ENCODE measurements at places on chromosomes 5 and 9. TPM values are rescaled to one million over a fixed set of nuclear protein-coding genes. Genes with fewer than 3 reads are reported as not detected.
A peak's percentile ranks its signal among the peaks of the same experiment; 100 is the strongest.

DNA sequence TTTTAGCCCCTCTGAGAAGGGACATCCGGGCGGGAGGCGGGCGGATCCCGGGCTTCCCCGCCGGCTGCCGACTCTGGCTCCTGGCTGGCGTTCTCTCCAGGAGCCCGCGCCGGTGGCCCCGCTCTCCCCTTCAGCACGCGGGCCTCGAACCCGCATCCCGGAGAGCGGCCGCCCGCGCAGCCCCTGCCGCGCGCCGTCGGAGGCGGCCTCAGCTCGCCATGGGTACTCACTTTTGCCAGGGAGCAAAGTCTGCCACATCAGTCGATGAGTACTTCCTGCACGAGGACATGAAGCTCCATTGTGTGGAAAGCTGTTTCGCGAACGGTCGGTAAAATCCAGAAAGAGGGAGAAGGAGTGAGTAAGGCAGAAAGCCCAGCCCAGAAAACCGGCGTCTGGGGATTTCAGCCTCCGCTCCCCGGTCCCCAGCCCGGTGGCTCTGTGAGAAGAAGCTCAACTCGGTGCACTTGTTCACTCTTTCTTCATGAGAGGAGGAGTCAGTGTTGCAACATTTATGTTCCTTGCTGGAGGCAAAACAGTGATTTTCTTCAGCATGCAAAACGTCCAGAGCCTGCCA, at the start of gene PRLR:
Gene PRLR (minus strand): TSS at position 450 of the 574 bp plus-strand sequence. CDS start 140,867 bp downstream, outside the sequence.
- peak; percentile 2 for DNase-seq

GRCh38 chr9:114899995-114900394, 30.4 kb downstream of the TNFSF8 start:
- no peak for DNase-seq

- DNase-seq, result no peak
These were observed 125.3 kb downstream of the DPYSL3 start for GRCh38 chr5:147384346-147385193.

DNA sequence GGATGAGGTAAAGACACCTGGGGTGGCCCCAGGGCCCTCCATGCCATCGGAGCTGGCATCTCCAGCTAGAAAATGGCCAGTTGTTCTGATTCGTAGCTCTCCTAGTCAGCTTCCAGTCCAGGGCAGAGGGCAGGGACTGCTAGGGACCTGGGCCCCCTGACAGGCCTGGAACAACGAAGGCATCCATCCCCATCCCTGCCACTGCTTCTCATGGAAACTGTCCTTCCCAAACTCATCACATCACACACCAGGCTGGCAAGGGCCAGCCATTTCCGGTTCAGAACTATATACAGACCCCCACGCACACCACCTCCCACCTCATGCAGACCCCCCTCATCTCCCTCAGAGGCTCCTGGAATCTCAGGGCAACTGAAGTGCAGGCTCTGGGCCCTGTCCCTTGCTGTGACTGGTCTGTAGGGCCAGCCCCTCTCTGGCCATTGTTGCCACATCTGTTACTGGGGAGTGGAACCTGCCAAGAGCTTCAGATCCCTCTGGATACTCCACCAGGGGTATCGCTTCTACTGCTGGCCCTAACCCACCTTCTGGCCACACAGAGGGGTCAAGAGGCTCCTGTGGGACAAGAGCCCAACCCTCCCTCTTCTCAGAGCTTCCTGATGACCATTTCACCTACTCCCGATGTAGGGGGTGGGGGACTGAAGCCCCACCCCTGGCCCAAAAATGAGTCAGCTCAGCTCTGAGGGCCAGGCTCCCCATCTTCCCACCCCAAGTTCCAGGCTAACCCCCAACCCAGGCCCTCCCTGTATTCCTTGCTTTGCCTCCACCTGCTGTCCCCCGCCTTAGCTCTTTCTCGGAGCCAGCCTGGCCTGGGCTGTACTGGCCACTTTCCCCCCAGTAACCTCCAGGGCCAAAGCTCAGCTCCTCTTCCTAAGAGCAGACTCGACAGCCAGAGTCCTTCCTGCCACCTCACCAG, 1.2 kb upstream of the MZB1 start:
- DNase-seq, result no peak

- no peak for DNase-seq
These were observed 272.7 kb downstream of the ADAMTSL1 start for GRCh38 chr9:18746631-18747030.

GRCh38 chr9:34898846-34899245, 59.2 kb upstream of the PHF24 start:
- DNase-seq, result no peak

DNA sequence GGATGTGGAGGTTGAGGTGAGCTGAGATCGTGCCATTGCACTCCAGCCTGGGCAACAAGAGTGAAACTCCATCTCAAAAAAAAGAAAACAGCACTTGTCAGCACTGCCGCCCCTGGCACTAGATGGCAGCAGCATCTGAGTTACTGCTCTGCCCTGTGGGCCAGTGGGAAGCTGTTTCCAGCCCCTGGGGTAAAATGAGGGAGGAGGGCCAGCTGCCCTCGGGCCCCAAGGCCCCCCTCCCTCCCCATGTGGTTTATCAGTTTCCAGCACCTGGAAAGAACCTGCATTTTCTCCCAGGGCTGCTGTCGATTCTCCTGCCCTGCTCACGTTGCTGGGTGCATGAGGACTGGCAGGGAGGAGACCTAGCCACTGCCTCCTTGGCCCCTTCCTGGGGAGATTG, 13.2 kb upstream of the CEL start:
- DNase-seq, result peak; percentile 54

DNA sequence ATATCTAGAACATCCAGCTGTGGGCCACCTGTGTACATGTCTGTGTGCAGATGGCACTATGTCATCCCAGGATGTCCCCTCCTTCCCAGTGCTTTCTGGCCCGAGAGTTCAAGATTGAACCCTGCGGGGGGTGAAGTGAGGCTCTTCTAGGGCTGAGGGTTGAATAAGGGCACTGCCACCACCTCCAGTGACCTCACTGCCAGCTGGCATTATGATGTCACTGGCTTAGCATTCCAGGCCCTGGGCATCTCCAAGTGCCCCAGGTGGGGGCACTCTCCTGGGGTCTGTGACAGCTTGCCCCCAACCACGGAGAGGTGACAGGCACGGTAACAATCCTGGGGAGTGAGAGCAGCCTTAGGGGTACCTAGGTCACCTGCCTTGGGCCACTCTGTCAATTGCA, 27.1 kb downstream of the CXXC5 start:
- no peak for DNase-seq

- no peak for DNase-seq
These were observed 91.1 kb downstream of the MYO10 start for GRCh38 chr5:16844952-16845351.

DNA sequence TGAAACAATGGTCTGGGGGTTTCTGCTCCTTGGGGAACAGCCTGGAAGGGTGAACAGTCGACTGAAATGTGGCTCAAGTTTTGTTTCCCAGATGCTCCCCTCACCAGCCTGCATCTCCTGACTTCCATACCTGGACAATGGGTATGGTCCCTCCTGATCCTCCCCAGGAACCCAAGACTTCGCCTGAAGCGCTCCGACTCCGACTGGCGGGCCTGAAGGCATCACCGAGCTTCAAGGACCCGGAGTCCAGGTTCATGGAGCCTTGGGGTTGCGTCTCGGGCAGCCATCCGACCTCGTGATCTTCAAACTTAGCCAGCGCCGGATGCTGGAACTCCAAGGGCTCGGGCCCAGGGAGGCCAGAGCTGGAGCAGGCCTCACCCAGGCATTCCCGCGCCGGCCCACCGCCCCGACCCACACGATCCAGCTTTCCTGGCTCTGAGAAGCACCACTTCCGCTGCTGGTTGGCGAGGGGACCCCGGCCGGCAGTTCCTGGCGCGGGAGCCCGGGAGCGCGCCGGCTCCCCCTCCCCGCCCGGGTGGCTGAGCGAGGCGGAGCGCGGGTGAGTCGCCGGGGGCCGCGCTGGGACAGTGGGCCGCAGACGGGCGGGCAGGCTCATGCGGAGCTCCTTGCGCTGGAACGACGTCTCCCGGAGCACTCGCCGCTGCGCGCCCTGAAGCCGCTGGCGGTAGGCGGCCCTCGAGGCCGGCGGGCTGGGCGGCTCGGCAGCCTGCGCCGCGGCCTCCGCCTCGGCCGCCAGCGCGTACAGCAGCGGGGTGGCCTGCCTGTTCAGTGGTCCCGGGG, 5.2 kb downstream of the SHROOM1 start:
- DNase-seq, result no peak

DNA sequence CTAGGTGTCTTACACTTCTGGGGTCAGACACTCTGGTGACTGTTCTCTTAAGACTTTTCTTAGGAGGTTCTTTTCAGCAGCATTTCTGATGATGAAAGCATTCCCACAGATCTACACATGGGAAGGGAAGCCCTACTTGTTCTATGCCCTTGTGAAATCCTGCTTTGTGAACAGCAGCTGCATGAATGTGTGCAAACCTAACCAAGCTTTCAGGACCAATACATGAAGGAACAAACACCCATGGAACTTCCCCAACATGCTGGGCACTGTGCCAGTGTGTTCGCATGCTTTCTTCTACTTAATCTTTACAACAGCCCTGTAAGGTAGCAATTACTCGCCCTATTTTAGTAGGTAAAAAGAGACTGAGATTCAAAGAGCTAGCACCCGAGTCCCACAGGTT, 439.9 kb upstream of the KLF4 start:
- DNase-seq, result no peak

- no peak for DNase-seq
These were observed 161.7 kb upstream of the LHFPL2 start for GRCh38 chr5:78810098-78810920.

DNA sequence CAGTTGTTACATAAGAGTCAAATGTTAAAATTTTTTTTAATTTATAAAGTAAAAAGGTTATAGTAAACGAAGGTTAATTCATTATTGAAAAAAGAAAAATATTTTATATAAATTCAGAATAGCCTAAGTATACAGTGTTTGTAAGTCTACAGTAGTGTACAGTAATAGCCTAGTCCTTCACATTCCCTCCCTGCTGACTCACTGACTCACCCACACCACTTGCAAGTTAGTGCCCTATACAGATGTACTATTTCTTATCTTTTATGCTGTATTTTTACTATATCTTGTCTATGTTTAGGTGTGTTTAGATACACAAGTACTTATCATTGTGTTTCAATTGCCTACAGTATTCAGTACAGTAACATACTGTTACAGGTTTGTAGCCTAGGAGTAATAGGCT, 57.6 kb downstream of the MAMDC2 start:
- DNase-seq, result no peak

- no peak for DNase-seq
These were observed 339.0 kb upstream of the KIF2A start for GRCh38 chr5:61966997-61967396.

- DNase-seq, result no peak
These were observed 13.1 kb downstream of the ROPN1L start for GRCh38 chr5:10454591-10455276.

GRCh38 chr5:154478752-154479159, 729 bp upstream of the HAND1 start:
- DNase-seq, result no peak

GRCh38 chr5:66284588-66285342, 140.7 kb downstream of the SREK1 start:
- no peak for DNase-seq

GRCh38 chr9:72902268-72902667, 50.6 kb downstream of the ALDH1A1 start:
- DNase-seq, result no peak

DNA sequence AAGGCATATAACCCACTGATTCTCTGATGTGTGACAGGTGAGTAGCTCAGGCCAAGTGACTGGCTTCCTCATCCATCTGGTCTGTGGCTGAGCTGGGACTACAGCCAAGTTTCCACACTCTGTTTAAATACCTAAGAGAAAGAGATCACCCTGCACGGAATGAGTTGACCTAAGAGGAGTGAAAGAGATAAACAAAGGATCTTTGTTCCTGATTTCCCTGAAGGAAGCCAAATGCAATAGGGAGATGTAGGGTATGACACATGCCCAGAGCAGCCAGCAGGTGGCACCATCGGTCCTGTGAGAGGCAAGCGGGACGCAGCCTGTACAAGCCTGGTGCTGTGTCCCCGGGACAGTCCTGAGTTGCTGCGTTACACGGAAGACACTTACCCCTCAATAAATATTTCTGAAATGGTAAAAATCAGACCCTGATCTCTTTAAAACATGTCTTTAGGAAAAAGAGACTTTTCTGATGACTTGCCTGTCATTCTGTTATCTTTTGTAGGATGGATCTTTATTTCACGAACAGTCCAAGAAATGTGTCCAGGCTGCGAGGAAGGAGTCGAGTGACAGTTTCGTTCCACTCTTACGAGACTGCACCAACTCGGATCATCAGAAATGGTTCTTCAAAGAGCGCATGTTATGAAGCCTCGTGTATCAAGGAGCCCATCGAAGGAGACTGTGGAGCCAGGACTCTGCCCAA, 41.1 kb downstream of the GALNT12 start:
- DNase-seq, result peak; percentile 87

- no peak for DNase-seq
These were observed 71.0 kb downstream of the OSMR start for GRCh38 chr5:38916802-38917201.

- no peak for DNase-seq
These were observed 165.9 kb downstream of the SH3GL2 start for GRCh38 chr9:17744786-17745185.

GRCh38 chr9:35078066-35078465, 1.7 kb downstream of the FANCG start:
- DNase-seq, result no peak

- no peak for DNase-seq
These were observed 512 bp downstream of the PLK2 start for GRCh38 chr5:58459146-58460001.

DNA sequence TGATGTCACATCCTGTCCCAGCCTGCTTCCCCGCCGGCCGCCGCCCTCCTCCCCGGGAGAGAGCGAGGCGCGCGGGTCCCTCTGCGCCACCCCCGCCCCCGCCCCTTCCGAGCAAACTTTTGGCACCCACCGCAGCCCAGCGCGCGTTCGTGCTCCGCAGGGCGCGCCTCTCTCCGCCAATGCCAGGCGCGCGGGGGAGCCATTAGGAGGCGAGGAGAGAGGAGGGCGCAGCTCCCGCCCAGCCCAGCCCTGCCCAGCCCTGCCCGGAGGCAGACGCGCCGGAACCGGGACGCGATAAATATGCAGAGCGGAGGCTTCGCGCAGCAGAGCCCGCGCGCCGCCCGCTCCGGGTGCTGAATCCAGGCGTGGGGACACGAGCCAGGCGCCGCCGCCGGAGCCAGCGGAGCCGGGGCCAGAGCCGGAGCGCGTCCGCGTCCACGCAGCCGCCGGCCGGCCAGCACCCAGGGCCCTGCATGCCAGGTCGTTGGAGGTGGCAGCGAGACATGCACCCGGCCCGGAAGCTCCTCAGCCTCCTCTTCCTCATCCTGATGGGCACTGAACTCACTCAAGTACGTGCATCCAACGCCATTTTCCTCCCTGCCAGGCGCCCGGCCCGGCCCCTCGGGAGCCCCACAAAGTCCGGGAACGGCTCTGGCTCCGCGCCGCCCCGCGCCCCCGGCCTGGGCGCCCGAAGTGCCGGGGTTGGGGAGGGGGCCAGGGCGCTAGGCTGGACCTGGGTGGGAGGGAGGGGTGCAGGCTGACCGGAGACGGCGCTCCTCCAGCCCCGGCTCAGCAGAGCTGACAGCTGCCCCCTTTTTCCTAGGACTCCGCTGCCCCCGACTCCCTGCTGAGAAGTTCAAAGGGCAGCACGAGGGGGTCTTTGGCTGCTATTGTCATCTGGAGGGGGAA, 12.0 kb upstream of the OLFM1 start:
- no peak for DNase-seq

The NR6A1 gene
- total RNA-seq, result 0.74 TPM

The HRCT1 gene
- total RNA-seq, result not detected

The NME5 gene
- total RNA-seq, result not detected

The EQTN gene
- total RNA-seq, result not detected

The SV2C gene
- total RNA-seq, result 0.07 TPM

The PTGR1 gene
- 1.7 TPM for total RNA-seq

The NSMF gene
- 112 TPM for total RNA-seq

The GLIPR2 gene
- 13.6 TPM for total RNA-seq

The SMIM33 gene
- 0.16 TPM for total RNA-seq

The TRIP13 gene
- total RNA-seq, result 36.9 TPM

The NSG2 gene
- not detected for total RNA-seq

The MEIKIN gene
- not detected for total RNA-seq

All from activated CD8-positive, alpha-beta T cell treated with anti-CD3 and anti-CD28 coated beads for 36 hours (primary cell).